Activated gamma-delta T cell treated with anti-CD3 and anti-CD28 coated beads, Interleukin-2, amount 50 U/mL, for 16 hours (primary cell): ENCODE measurements at places on chromosomes 12 and 14.
A peak's percentile ranks its signal among the peaks of the same experiment; 100 is the strongest.

GRCh38 chr12:53530061-53530460, 22.8 kb upstream of the NPFF start:
- no peak for DNase-seq

GRCh38 chr12:56468216-56469006, at the start of gene SPRYD4:
Gene SPRYD4 (plus strand): TSS chr12:56468578. CDS start chr12:56468592, 14 bp downstream.
- DNase-seq = peak; percentile 90

- peak; percentile 48 for DNase-seq
Observed at GRCh38 chr14:102085948-102086708, 716 bp downstream of the HSP90AA1 start.

DNA sequence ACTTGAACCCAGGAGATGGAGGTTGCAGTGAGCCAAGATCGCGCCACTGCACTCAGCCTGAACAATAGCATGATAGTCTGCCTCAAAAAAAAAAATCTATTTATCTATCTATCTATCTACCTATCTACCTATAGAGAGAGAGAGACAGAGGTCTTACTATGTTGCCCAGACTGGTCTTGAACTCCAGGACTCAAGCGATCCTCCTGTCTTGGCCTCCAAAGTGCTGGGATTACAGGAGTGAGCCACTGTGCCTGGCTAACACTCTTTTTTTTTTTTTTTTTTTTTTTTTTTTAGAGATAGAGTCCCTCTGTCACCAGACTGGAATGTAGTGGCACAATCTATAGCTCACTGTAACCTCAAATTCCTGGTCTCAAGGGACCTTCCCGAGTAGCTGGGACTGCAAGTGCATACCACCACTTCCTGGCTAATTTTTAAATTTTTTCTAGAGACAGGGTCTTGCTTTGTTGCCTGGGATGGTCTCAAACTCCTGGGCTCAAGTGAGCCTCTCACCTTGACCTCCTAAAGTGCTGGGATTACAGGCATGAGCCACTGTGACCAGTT, 1.9 kb downstream of the FAM186A start:
- no peak for DNase-seq

DNA sequence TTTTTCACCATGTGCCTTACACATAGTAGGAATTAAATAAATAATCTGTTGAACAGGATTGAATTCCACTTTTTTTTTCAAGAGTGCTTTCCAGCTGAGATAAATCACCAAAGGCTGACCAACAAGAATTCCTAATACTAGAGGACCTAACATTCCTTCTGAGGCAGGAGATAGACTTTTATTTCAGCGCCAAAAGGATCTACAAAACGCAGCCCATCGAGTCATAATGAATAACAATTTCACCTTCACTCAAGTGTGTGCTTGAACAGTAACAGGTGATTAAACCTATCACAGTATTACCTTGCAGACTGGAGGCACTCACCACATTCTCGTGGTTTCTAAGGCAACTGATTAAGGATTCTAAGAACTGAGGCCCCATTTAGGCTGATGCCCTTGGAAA, 224.3 kb upstream of the ATP2B1 start:
- DNase-seq = no peak

DNA sequence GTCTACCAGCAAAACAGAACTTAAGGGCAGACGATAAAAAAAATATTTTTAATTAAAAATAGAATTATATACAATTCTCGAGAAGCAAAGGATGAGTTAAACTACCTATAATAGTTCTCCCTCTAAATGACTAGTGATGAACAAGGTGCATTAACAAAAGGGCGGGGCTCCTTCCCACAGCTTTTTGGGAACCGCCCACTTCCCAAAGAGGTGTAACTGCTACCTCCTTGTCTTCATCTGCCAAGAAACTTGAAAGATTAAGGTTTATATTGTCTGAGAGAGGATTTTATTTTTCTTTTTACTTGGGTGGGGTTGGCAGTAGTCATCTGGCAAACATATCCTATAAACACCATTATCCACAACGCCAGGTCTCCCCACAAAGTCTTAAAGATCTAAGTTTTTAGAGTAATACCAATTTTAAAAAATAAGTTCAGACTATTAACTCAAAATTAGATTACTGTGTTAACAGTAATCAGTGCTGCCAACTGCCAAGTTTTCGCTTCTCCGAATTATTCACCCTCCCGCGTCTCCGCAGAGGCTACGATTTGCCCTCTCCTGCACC, 938 bp downstream of the RALGAPA1 start:
- DNase-seq = no peak

- no peak for DNase-seq
Observed at GRCh38 chr12:2487278-2487677, 307.5 kb upstream of the FKBP4 start.

DNA sequence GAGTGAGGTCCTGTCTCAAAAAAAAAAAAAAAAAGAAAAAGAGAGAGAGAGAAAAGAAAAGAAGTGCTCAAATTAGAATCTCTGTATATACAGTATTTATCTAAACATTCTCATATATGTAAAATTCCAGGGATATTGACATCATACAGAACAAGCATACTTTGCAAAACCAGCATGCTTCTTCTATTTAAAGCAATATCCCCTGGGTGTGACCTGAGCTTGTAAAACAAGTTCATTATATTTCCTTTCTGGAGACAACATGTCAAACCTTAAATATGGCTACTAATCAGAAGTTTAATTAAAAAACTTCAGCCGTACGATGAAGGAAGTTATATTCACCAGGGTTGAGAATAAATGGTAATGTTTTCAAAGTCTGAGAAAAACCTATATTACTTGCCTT, 175.8 kb upstream of the HMGA2 start:
- no peak for DNase-seq

GRCh38 chr12:25883026-25883916, 75.2 kb upstream of the RASSF8 start:
- no peak for DNase-seq

DNA sequence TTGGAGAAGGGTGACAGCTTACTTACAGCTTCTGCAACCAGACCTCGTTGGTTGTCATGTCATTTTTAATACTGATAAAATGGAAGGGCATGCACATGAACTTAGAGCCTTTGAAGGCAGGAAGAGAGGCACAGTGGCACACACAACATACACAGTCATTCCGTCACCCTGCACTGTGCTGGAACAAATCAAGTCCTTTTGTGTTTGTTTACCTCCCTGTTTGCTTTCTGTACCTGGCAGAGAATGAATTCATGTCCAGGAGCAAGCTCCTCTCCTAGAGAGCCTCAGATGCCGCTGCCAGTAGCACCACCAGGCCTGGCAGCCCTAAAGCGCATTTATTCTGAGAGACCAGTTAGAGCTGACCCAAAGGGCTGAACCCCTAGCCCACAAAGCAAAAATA, 460.3 kb downstream of the EGLN3 start:
- no peak for DNase-seq

DNA sequence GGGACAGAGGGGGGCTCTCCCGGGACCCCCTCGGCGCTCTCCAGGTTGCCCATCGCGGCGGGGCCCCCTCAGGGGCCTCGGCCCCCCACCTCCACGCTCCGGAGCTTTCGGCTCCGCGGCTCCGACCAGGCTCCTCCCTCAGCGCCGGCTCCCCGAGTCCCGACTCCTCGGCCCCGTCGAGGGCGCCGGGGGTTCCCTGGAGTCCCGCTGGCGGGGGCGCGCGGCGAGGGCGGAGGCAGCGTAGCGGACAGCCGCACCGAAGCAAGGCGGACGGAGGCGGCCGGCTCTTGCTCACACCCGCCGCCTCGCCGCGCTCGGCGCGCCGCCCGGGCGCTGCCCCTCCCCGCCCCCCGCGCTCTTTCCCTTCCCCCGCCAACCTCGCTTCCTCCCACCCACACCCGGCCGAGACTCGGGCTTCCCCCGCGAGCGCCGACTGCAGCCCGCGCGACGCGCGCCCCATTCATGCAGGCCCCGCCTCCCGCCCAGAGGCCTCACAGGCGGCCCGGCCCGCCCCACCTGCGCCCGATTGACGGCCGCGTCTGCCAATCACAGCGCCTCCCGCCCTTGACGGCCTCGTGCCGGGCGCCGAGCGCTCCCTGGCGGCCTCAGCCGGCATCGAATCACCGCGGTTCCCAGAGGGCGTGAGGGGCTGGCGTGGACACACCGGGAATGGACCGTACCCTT, at the start of gene FMNL3:
Gene FMNL3 (minus strand): TSS at position 278 of the 684 bp plus-strand sequence. CDS start 225 bp downstream, at position 53.
- peak; percentile 99 for DNase-seq

DNA sequence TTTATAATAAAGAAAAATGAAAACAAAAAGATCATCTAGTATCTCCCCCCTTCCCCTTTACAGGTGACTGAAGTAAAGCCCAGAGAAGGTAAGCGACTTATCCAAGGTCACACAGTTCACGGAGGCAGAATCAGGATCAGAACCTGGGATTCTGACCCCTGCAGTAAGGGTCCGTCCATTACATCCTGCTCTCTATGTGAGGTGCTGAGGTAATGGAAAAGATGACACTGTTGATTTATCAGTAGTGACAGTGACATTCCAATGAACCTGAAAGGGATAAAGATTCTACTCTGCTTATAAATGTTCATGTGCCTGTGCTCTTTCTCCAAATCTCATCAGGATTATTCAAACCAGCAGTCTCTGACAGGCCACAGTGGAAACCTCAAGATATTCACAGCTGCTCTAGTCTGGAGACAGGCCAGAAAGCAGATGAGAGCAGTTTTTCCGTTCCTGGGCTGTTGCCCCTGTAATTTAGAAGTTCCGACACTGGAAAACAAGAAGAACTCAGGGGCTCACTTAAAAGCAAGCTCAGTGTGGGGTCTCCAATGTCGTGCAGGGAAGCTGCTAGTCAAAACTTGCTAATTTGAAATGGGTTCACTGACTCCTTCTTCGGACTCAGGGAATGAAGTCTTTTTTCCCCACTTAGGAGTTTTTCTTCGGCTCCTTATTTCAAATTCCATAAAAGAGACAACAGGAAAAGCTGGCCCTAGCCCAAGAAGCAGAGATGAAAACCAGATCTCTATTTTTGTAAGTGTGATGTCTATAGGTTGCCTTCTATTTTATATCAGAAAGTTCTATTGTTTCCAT, 131.8 kb upstream of the EEA1 start:
- DNase-seq = no peak

DNA sequence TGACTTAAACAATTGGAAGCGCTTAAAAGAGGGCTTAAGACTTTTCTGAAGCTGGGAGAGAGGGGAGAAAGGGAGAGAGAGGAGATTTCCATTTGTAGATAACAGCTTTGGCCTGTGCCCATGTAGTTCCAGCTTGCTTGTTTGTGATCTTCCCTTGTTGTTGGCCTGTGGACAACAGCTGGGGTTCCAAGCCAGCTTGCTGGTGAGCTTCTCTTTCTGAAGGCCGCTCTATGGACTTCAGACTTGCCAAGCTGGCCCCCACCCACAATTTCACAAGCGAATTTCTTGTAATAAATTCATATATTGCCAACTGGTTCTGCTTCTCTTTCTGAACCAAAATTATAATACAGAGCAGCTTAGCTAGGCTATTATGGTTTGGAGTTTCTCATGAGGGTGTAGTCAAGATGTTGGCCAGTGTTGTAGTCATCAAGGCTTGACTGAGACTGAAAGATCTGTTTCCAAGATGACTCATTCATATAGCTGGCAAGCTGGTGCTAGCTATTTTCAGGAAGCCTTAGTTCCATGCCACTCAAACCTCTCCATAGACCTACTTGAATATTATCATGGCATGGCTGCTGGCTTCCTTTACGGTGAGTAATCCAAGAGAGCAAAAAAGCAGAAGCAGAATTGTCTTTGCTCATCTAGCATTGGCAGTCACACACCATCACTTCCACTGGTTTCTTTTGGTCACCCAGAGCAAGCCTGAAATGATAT, 89.4 kb downstream of the ATP23 start:
- no peak for DNase-seq

GRCh38 chr14:95548328-95548929, 13.6 kb downstream of the GLRX5 start:
- no peak for DNase-seq

DNA sequence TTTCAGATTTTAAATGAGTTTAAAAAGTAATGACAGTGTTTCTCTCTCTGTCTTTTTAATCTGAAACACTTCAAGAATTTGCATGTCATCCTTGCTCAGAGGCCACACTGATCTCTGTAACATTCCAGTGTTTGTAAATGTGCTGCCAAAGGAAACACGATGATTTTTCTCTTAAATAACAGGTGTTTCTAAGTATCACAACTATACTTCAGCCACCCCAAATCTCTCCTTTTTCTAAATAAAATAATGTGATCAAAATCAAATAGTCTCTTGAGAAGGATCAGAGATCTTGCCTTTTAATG, 3.3 kb upstream of the GALC start:
- no peak for DNase-seq

- DNase-seq = no peak
Observed at GRCh38 chr12:132125736-132126135, 18.4 kb downstream of the DDX51 start.

GRCh38 chr14:50676814-50677516, 8.9 kb upstream of the SAV1 start:
- no peak for DNase-seq

DNA sequence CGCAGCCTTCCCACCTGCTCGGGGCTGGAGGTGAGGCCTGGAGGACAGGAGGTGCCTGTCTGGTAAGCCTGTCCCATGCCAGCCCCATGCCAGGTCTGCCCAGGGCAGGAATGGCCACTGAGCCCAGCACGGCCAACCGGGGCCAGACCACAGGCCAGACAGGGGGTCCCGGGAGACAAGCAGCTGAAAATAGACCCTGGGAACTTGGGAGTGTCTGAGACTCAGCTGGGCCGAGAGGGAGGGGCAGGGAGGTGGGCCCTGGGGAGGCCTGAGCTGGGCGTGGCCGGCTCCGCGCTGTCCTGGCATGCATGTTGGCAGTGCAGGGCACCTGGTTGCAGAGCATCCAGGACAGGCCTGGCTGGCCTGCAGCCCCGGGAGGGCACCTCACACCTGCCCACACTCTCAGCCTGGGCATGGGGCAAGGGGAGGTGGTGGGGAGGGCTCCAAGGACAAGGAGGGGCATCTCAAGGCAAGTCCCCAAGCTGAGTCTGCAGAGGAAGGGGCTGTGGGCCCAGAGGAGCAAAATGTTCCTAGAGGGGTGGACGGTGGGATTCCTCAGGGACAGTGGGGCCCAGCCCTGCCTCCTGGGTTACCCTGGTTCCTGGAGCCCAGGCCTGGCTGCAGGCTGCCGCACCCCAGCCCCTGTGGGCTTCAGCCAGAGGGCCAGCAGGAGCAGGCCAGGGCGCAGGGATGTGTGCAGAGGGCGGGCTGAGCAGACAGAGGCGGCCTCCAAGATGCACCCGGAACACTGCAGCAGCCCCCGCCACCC, 3.2 kb upstream of the CRIP1 start:
- DNase-seq = no peak
